ENCODE measurements at places on chromosomes 3 and 15.

- no peak for DNase-seq
These were observed 41.4 kb upstream of the BOC start for GRCh38 chr3:113169891-113170452.

- DNase-seq = no peak
These were observed 186.3 kb upstream of the ATP11B start for GRCh38 chr3:182606905-182607504.

DNA sequence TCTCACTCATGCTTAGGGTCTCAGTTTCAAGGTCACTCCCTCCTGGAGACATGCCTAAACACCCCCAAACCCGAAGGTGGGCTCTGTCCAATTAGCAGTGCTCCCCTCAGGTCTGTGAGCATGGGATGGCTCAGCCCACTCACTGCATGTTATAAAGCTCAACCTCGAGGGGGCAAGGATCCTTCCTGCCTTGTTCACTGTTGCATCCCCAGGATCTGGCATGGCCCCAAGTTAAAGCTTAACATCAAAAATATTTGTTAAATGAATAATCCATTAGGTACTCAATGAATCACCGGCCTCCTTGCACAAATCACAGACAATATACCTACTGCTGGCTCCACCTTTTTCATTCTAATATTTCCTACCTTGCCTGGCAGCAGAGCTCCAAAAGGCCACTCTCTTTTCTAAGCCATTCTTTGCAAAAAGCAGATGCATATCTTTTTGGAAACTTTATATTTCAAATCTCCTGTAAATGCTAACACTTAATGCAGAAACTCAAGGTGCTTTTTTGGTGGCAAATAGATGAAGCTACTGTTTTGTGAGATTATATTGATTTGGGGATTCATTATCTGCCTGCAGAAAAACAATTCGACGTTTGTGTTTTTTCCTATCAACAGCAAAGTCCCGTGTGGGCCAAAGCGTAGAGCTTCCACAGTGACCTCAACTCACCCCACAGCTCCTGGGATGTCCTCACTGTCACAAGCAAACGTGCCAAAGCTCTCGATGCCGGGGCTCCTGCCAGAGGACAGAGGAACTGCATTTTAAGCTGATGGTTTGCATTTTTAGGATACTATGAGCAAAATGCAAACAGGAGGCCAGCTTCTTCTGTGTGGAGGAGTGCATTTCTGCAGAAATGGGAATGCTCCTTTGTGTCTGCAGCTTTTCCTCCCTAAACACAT is 35.4 kb downstream of the PCOLCE2 start:
- peak; percentile 80 for DNase-seq

DNA sequence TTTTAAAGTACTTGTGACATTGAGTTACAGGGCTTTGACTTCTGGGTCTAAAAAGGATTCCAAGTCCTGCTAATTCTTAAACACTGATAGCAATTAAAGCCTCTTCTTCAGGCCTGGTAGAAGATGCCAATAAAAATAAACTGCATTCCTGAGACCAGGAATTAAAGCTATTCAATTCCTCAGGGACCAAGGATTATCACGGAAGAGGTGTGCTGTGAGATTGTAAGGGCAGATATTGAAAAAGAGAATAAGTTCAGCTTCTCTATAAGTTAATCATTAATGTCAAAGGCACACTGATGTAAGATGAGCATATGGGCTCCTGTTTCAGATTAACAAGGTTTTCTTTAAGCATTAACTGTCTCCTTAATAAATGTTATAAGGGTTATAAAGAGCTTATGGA is 611.3 kb downstream of the SI start:
- no peak for DNase-seq

- DNase-seq = no peak
These were observed 19.8 kb downstream of the CHCHD6 start for GRCh38 chr3:126723801-126724200.

DNA sequence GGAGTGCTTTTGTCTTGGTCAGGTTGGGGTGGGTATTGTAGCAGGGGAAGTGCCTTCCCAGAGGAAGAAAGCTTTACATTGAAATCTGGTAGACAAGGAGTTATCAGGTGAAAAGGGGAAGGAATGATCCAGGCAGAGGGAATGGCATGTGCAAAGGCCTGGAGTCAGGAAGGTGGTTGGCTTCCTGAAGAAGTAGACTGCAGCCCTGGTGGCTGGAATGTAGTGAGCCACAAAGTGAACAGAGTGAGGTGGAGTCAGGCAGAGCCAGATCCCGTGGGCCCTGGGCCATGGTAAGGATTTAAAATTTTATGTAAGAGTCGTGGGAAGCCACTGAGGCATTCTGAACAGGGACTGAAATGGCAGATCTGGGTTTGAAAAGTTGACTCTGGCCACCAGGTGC is 58.3 kb downstream of the RAB11A start:
- no peak for DNase-seq

DNA sequence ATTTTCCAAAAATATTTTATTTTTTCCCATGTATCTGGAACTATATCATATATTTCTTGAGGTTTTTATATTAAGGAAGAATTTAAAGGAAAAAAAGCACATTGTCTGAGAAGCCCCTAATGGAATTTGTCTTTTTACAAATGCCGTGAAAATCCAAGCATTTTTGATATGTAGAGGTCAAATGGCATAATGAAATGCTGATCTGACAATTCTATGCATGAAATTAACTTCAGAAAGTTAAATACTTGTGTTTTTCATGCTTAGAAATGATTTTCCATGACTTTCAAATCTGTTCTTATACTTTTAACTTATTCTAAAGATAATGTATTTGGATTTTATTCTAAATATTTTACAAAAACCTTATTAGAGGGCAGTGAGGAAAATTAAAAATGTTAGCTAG is 119.2 kb downstream of the NR1I2 start:
- DNase-seq = no peak

DNA sequence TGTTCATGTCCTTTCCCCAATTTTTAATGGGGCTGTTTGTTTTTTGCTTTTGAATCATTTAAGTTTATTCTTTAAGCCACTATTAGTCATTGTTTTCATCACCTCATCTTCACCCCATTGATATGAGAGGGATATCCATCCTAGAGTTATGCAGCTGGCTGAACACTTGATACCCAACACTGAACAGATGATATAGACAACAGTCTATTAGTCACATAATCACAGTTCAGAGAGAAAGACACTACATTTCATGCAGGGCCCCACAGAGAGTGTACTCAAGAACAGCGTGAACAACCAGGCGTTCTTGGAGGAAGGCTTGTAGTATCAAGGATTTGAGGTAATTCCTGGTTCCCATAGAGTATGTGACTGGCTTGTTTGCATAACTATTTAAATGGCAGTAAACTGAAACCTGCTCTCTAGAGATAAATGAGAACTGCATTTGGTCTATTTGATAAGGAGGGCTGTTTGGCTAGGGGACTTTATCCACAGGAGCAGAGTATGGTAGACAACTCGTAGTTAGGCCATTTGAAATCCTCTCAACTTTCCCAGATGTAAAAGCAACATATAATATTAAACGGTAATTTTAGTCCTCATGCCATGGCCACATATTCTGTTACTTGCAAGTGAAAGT is 618.7 kb downstream of the SI start:
- DNase-seq = no peak
